Hematopoietic multipotent progenitor cell treated with erythropoietin and hydrocortisone succinate and interleukin-3 and kit ligand, for 6 days (in vitro differentiated cells): ENCODE measurements at places on chromosomes 5 and 9.

DNA sequence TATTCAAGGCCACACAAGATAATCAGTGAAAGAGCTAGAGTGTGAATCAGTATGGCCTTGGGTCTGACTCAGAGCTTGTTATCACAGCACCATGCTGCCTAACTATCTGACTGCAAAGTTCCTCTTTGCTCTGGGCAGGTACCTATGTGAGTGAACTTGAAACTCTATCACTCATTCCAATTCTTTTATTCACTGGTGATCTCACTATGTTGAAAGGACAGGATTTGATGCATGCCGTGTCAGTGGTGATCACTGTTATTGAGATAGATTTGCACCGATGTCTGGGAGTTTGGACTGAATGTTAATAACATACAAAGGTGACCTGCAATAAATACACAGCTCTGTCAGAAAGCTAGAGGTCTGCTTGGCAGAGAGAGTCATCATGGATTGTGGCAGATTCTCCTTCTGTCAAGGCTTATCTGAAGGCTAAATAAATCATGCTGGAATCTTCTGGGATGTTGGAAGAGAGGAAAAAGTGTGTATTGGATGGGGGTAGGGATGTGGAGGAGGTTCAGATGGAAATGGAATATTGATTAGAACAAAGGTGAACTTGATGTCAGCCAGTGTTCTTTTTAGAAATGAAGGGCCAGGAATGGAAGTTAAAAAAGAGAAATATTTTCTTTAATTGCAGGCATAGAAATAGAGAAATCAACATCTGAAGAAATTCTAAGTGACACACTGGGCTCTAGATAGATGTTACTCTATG, 91.8 kb upstream of the TNC start:
- no peak for DNase-seq

DNA sequence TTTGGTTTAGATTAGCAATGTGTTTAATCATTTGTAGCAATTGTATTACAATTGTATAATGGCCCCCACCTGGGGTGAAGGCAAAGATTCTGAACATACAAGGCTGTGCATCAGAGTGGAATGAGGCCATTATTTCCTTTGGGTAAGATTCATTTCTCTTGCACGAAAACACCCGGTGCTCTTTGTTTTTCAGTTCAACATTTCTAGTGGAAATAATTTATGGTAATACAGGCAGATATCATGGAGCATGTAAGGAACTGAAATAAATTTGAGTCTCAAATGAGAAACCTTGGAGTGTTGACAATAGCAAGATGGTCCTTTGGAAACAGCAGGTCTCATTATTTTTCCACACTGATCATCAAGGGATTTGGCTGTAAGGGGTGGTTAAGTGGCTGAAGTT, 475.9 kb downstream of the GABRG2 start:
- DNase-seq = no peak

DNA sequence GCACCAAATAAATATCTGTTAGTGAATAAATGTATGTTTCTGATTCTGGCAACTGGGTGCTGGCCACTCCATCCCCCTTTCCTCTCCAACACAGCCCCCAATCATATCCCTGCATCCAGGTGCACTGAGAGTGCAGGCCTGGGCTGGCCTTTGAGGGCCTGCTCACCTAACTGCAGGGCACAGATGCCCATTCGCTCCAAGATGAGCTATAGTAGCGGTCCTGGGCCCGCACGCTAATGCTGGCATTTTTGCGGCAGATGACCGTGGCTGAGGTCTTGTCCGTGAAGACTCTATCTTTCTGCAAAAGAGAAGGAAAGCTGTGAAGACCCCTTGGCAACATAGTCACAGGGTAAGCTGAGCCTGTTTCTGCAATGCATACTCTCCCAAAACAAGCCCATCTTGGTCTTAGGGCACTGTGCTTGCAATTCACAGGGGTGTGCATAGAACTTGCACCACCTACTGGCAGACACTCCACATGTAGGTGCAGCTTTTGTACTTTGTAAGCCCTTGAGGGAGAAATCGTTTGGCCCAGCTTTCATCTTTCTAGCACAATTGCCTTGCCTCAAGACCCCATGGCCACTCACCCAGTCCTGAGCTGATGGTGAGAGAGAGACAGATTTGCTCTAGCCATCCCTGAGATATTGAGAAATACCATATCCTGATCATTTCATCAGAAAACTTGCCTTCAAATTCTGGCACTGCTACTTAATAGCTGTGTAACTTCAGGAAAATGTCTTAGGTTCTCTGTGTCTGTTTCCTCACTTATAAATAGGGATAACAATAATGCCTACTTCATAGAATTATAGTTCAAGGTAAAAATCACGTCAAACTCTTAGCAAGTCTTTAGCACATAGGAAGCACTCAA, 13.5 kb downstream of the IL12B start:
- DNase-seq = peak; percentile 72

DNA sequence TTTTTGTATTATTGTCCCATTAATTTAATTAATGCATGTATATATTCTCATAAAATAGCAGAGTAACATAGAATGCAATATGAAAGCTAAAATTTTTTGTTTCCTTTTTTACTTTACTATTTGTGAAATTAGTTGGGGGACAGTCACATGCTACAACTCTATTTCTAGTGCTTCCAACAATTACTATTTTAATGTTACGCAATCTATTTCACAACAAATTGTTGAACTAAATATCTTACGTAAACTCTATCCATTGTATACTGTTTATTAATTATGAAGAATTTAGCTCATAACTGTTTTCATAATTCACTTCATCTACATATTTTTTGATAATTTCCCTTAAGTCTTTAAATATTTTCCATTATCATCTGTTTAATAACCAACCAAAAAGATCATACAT, 1685.4 kb upstream of the CDH6 start:
- no peak for DNase-seq

- DNase-seq = peak; percentile 64
These were observed 15.6 kb downstream of the NDUFAF2 start for GRCh38 chr5:60960591-60960990.

DNA sequence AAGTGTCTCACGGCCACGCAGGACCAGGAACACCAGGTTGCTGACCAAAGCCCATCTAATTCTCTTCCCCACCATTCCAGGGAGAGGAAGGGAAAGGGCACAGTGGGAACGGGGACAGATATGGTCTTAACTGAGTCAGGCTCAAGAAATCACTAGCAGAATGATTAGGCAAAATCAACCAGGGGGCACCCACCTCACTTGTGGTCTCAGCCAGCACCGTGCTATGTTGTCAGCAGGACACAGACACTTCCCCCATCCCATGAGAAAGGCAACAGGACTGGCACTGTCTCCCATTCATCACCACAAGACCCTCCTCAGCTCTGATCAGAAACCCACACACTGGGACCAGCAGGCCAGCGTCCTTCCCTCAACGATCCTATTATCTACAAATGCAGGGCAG, 2.9 kb downstream of the BICD2 start:
- DNase-seq = peak; percentile 67

- no peak for DNase-seq
These were observed 73.4 kb upstream of the MELK start for GRCh38 chr9:36499174-36499890.

DNA sequence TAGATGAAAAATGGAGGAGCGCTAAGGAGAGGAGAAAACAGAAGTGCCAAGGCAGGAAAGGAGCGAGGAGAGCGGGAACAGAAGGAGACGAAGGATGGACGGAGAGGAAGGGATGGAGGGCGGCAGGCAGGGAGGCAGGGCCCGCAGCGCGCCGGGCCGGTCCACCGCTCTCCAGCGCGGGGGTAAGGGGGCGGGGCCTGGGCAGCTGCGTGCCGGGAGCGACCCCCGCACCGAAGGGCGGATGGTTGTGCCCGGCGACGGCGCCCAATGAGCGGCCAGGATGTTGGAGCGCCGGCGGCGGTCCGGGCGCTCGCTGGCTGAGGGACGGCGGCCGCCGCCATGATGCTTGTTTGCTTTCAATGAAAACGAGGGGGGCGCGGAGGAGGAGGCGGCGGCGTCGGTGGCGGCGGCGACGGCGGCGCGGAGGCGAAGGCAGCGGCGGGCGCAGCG, at the start of gene CNOT6:
TSS of gene CNOT6 (plus strand) at position 320 of the 450 bp plus-strand sequence. CDS start 34,898 bp downstream, outside the sequence.
- DNase-seq = peak; percentile 94

GRCh38 chr5:126959188-126959587, 71.2 kb downstream of the MARCHF3 start:
- no peak for DNase-seq

GRCh38 chr5:95317085-95317484, 32.2 kb upstream of the MCTP1 start:
- no peak for DNase-seq

GRCh38 chr9:13063880-13064459, 215.5 kb downstream of the MPDZ start:
- no peak for DNase-seq

DNA sequence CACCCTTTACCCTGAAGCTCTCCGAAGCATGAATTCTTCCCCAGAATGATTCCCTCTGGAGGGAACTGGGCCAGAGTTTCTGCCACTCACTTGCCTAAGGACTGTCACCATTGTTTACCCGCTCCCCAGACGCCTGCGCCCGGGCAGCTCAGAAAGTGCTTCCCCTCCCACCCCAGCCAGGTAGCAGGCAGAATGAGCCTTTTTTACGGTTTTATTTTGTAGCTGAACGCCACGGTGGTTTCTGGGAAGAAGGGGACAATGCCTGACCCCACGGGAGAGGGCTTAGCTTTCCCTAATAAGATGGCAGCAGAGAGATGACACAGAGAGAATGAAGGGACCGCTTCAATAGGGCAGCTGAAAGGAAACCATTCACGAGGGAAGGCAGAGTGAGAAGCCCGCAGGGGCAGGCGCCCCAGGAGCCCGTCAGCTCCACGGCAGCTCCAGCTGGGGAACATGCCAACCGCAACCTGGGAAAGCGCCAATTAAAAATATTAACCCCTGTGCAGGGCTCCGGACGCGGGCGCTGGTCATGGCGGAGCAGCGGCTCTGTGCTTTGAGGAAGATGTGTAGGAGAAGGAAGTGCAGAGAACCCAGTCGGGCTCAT, 20.4 kb upstream of the NTNG2 start:
- no peak for DNase-seq

- DNase-seq = no peak
These were observed 166.6 kb upstream of the HCN1 start for GRCh38 chr5:45862763-45863162.

DNA sequence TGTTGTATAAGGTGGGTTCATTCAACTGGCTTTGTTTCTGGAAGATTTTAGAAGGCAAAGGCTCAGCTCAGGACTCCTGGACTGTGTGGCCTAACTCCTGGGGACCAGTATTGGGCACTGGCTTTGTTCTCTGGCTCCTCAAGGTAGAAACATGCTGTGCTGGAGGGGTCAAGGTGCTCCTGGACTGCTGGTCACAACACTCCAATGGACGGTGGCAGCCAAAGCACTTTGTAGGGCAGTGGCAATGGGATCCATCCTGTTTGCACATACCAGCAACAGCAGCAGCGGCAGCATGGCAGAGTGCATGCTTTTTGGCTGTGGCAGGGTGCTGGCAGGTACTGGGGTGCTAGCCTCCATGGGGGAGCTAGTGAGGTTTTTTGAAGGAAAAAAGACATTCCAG, 65.3 kb downstream of the SLCO6A1 start:
- no peak for DNase-seq

DNA sequence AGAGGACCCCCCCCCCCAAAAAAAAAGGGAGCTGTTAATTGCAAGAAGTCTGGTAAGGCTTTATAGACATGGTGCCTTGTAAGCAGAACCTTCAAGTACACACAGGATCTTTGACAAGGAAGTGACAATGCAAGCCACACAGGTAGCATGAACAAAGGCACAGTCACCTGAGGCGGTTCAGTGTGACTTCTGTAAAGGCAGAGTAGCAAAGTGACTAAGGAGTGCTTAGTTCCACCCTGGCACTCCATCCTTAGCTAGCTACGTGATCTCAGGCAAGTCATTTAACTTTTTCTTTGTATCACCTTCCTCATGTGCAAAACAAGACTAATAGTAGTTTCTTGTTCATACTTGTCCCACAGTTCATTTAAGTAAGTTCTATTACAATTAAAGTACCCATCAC, 282.0 kb downstream of the PRELID2 start:
- no peak for DNase-seq

- DNase-seq = no peak
These were observed 205.6 kb downstream of the C9orf50 start for GRCh38 chr9:129414993-129415941.

GRCh38 chr9:134386951-134387831, 60.9 kb downstream of the RXRA start:
- DNase-seq = no peak

- no peak for DNase-seq
These were observed 13.0 kb upstream of the C9orf72 start for GRCh38 chr9:27586304-27586703.

DNA sequence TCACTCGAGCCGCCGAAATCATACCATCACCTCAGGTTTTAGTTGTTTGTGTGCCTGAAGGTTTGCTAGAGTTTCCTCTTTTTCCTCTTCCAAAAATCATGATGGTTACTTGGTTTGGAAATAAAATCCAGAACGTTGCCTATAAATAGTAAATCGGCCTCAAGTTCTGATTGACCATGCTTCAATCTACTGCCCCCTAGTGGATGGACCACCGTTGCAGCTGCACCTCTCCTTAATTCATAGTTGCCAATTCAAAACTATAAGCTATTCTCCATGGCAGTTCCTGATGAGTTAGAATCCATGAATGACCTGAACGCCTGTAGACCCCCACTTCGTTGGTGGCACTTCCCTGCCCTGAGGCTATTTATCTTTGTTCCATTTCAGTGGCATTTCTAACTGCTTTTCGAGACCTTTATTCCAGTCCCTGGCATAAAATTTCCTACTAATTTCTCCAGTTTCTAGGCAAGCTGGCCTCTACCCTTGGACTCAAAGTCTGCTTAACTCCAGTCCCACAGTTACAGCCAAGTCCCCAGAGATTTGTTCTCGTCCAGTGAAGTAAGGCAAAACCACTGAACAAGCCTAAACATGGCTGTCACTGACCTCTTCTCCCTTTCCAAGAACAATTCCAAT, 422.6 kb downstream of the EFNA5 start:
- peak; percentile 70 for DNase-seq

- no peak for DNase-seq
These were observed 24.0 kb upstream of the SYNPO start for GRCh38 chr5:150616506-150616905.

GRCh38 chr9:87250205-87250604, 247.5 kb upstream of the DAPK1 start:
- DNase-seq = no peak

- no peak for DNase-seq
These were observed 20.7 kb downstream of the PUM3 start for GRCh38 chr9:2823227-2823626.

GRCh38 chr5:122933956-122934355, 88.5 kb downstream of the SNX24 start:
- DNase-seq = no peak

GRCh38 chr5:39274398-39275085, 55.2 kb upstream of the FYB1 start:
- peak; percentile 56 for DNase-seq

DNA sequence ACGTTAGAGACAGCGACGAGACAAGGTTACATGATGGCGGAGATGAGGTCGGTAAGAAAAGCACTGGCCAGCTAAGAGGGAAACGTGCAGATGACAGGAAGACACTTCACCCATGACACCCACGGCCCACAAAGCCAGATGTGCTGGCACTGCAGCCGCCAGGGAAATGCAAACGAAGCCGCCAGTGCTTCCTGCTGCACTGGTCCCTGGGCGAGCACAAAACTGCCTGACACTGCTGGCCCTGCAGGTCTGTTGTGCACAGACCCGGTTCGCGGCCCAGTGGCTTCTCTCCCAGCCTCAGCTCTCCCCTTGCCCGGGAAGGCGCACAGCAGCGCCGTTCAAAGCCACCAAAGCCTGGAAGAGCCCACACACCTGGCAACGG, 20.3 kb downstream of the QSOX2 start:
- no peak for DNase-seq
